ENCODE measurements at places on chromosomes 3 and 15. TPM values are rescaled to one million over a fixed set of nuclear protein-coding genes. Genes with fewer than 3 reads are reported as not detected.

GRCh38 chr15:35876762-35877161 is 330.8 kb upstream of the DPH6 start:
- no peak for DNase-seq

DNA sequence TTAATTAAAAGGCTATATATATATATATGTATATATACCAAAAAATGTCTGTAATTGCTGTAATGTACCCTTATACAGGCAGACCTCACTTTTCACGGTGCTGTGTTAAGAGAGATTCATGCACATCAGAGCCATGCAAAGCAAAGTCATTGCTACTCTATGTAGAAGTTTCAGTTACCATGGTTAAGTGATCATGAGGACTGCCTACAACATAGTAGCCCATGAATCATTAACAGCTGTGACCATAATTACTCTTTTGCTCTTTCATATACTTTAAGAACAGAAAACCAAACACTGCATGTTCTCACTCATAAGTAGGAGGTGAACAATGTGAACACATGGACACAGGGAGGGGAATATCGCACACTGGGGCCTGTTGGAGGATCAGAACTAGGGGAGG is 225.3 kb upstream of the EPHA3 start:
- DNase-seq, result no peak

DNA sequence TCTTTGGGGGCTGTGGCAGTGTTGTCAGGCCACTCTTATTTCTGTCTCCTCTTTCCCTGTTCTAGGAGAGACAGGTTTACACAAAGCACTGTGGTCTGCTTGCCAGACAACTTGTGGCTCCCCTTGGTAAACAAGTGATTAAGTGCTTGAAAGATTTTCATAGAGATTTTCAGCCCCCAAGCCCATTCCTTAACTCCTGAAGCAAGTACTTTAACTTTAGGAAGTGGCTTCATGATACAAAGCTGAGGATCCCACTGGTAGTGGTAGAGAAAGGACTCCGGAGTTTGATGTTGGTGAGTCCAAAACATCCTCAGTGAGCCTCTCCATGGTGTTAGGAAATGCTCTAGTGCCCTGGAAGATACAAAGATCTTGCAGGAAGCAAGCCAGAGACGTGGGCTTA is 12.0 kb downstream of the ZBTB38 start:
- no peak for DNase-seq

- DNase-seq, result no peak
These were observed 311.7 kb downstream of the VPS13C start for GRCh38 chr15:61748529-61748928.

DNA sequence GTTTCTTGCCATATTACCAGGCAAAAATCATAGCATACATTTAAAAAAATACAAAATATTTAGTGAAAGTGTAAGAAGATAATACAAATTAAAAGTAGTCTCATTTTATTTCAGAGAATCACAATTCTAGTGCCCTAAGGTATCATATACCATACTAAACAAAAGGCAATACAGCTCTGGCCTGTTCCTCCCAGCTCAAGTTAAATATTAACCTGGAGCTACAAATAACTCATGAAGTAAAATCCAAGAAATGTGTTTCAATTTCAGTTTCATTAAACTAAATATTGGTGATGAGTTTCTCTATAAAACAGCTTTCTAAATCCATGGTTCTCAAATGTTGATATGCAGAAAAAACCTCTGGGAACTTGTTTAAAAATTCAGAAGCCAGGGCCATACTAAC is 67.7 kb downstream of the INO80 start:
- no peak for DNase-seq

GRCh38 chr3:152496716-152497115 is 228.0 kb downstream of the MBNL1 start:
- no peak for DNase-seq

DNA sequence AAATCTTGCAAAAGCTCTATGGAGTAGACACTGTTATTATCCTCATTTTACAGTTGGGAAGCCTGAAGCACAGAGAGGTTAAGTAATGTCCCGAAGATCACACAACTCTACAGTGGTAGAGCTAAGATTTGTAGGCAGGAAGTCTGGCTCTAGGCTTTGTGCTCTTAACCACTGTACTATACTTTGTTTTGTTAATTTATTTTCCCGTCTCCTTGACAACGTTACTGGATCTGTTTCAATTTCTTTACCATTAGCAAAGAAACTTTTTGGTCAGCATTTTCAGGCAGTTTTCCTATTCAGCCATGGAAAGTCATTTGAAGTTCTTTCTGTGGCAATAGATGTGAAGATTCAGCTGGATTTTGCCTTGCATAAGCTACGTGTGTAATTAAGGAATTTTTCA is 51.7 kb downstream of the OTOL1 start:
- no peak for DNase-seq

DNA sequence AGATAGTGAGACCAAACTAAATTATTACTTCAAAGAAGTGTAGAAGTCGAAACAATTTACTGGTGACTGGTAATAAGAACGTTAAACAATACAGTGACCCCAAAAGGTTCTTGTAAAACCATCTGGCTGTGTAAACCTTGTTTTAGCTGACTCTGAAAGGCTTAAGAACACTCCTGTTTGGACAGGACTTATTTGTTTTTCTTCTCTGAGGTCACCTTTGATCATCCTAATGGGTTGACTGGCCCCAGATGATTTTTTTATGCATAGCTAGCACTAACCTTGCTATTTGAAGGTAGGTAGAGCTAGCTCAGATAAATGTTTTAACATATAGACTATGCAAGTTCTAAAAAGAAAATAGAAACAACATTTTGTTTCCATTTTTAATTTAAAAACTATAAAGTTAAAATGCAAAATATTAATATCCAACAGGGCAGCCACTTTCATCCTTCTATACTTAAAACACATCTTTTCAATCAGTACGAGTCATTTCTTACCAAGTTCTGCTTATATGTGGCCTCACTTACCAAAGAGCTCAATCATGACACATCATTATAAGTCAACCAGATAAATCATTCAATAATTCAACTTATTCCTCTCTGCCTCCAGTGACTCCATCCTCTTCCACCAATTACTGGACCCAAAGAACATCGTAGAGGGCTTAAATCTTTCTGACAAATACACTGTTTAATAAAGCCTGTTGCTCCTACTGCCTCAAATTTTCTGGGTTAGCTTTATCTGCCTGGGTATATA is 158.8 kb downstream of the SSR3 start:
- DNase-seq, result no peak

DNA sequence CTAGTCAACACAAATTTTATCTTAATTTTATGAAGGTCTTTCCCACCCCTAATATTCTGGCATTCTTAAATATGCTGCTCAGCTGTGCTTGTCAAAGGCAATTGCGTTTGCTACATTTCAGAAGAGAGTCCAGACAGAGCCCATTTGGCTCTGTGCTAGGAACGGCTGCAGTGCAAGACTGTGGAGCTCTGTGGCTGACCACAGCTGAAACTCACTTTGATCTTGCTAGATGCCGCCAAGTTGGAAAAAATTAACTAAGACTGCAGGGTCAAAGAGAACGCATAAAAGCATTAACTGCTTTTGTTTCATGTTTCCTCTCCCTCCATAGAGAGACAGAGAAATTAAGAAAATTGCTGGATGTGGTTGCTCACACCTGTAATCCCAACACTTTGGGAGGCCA is 7.6 kb upstream of the PPP1R2 start:
- no peak for DNase-seq

DNA sequence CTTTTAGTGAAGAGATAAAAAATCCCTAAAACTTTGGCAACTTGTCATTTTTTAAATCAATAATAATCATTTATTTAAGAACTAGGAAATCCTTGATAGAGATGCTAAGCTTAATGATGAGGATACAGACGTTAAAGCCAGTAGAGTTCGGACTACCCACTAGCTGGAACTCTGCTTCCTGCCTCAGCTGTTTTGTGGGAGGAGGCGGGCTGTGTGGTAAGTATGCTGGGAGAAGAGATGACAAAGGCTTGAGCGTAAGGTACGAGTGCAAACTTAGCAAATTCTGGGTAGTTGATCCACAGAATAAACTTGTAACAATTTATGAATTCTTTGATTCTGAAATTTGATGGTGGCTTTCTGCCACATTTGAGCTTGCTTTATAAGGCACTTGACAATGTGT is 111.2 kb upstream of the NANOGP8 start:
- no peak for DNase-seq

DNA sequence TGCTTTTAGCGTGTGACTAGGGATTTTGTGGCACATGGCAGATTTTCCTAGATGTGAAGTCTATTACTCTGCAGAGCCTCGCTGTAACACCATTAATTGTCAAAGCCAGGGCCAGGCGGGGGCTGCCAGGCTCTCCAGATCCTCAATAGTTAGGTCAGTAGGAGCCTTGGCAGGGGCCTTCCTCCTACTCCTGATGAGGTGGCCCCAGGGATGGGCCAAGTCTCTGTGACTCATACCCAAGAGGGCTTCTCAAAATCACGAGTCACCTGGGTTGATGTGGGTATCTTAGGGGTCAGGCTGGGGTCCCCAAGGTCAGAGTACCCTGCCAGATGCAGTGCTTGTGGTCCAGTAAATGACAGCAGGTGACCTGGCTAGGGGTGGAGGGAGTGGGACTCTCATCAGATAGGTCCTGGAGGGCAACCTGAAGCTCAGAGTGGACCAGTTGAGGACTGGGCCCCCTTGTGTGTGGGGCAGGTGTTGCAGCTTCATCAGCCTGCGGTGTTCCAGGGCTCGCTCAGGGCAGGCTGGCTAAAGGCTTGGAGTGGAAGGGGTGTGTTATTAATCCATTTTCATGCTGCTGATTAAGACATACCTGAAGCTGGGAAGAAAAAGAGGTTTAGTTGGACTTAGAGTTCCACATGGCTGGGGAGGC is 88.5 kb upstream of the MYZAP start:
- DNase-seq, result no peak

DNA sequence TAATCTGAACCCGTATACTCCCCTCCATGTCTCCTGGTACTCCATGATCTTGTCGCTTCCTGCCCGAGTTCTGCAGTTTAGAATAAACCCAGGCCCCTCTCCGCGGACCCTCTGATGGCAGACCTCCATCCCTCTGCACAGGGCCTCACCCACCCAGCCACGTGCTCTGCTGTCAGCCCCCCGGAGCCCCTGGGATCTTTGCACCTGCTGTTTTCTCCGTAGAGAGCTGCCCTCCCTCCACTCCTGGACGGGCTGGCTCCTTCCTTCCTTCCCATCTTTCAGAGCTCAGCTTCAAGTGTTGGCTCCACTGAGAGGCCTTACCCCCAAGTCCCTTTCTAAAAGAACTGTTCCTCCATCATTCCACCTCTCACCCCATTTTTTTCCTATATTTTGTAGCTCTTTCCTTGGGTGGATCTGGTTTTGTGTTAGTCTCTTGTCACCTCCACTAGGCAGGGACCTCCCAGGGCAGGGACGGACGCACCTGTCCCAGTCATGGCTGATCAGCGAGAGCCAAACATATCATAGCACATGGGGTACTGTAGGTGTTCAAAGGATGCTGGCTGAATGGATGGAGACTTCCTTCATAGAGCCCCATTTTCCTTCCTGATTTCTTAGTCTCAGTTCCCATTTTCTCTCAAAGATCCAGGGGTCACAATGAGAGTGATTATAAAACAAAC is 106.6 kb downstream of the VGLL4 start:
- DNase-seq, result no peak

- DNase-seq, result no peak
These were observed 7.3 kb upstream of the SLC26A6 start for GRCh38 chr3:48642605-48643004.

- DNase-seq, result no peak
These were observed 271.0 kb downstream of the PDZRN3 start for GRCh38 chr3:73353649-73354217.

DNA sequence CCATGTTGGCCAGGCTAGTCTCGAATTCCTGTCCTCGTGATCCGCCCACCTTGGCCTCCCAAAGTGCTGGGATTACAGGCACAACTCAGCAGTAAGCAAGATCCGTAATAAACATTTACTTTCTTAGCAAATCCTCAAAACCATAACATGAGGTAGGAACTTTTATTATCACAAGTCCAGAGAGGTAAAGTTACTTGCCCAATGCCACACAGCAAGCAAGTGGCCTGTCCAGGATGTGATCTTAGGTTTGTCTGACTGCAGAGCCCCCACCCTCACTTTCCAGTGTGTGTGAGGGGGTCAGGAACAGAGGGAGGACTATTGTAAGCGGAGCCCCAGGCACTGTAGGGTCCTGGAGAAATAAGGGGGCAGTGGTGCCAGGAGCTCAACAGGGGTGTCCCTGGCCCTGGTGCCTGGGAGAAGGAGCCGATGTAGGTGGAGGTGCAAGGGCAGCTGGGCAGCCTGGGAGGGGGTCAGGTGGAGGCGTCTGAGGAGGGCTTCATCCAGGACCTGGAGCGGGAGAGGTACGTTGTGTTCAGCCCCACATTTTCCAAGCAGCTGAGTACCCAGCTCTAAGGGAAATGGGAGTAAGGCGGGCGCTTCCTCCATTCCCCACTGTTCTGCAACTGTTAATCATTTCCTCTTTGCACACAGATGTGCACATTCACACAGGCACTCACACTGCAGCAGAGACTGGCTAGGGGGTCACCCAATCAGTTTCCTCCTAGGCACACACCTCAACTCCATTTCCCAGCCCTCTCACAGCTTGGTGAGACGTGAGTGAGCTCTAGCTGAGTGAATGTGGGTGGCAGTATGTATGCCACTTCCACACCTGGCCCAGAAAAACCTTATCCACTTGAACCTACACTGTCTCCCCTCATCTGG is 5.9 kb downstream of the RPUSD3 start:
- DNase-seq, result no peak

- no peak for DNase-seq
These were observed 2.9 kb downstream of the STOML1 start for GRCh38 chr15:73989001-73989798.

DNA sequence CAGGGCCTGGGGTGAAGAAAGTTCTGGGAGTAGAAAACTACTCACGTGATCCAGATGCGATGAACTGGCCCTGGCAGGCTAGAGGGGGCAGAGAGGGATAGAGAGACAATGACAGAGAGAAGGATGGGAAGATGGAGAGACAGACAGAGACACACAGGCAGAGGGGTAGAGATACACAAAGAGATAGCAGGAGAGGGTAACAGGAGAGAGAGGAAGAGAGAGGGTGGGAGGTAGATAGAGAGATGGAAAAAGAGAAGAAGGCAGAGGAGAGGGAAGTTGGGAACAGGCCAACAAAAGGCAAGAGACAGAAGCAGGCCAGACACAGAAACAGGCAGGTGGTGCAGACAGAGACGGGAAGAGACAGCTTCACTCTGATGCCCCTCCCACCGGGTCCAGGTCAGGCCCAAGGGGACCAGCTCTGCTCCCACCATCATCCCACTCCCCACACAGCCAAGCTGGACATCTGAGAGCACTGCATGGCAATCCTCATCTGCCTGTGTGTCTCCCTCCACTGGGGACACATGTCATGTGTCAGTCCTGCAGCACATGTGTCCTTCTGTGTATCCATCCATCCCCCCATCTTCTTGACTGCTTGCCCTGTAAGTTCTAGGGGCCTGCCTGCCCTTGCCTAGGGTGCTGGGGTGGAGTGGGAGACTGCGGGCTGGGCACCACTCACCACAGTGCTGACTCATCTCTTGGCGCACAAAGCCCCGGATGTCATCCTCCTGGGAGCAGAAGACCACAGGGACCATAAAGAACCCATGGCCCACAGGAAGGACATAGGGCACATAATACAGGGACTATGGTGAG is 2.2 kb upstream of the UCN2 start:
- DNase-seq, result no peak

Gene CYP1A2
- total RNA-seq, result not detected

Gene HHATL
- total RNA-seq, result 2.4 TPM

Gene TMEM45A
- total RNA-seq, result 15.1 TPM

Gene FEZF2
- total RNA-seq, result not detected

Gene ANKUB1
- total RNA-seq, result not detected

Gene CTXN2
- not detected for total RNA-seq

All from pancreas (tissue), 10 donors.